Stimulated activated naive CD8-positive, alpha-beta T cell treated with anti-CD3 and anti-CD28 coated beads, Interleukin-15, amount 100 ng/mL, for 72 hours (primary cell): ENCODE measurements at places on chromosomes 2 and 18.

- DNase-seq, result no peak
Measured at GRCh38 chr2:70369082-70369481, 67.2 kb upstream of the FAM136A start.

- no peak for DNase-seq
Measured at GRCh38 chr2:39264733-39265132, 21.0 kb upstream of the CDKL4 start.

DNA sequence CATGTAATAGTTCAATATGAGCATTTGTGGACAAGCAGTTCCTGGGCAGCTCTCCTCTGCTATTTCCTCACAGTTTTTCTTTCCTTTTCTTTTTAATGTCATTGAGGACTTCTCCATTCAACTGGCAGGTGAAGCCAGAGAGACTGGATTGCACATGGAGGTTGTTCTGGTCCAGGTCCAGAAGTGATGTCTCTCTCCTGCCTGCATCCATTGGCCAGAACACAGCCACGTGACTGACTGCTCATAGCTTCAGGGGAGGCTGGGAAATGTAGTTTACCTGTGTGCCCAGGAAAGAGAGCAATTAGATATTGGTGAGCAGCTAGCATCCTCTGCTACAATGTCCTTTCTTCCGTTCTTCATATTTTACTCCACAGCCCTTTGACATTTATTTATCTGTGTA is 20.2 kb upstream of the ADAM23 start:
- no peak for DNase-seq

- no peak for DNase-seq
Measured at GRCh38 chr2:18118703-18119102, 240.2 kb downstream of the KCNS3 start.

DNA sequence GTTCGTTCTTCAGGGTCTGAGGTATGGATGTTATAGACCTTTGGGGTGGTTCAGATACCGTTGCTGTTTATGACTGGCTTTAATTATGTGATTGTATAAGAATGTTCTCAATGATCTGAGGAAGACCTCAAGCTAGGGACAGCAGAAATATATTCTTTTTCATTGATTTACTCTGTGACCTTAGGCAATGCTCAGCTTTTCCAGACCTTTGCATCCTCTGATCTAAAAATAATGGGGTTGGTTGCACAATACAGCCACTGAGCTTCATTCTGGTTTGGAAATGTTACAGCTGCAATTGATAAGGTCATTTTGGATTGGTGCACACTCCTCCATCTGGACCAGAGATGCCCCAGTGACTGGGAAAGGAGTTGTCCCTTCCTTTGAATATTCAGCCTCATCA is 17.2 kb upstream of the CABYR start:
- DNase-seq, result no peak

DNA sequence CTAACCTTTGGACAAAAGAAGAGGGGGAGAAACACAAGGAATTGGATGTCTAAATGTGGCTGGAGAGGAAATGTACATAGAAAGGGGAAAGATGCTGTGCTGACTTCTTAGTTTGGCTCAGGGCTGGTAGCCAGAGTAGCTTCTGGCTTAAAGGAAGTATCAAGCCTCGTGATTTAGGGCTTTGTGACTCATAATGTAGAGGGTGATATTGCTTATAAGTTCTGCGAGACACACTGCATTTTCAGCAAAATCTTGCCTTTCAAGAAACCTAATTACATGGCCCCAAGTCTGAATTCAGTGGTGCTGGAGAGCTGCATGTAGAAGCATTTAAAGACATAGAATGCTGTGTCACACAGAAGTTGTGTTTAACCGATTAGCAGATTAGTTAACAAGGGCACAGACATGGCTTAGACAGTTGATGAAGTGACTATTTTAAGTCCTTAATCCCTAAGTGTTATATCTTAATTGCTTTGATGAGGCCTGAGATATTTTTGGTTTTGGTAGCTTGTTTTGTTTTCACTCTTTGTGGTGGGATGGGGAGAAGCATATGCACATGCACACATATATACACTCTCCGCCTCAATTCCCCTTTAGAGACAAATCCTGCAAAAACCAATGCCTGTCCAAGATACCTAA is 66.4 kb downstream of the EPAS1 start:
- DNase-seq, result no peak

DNA sequence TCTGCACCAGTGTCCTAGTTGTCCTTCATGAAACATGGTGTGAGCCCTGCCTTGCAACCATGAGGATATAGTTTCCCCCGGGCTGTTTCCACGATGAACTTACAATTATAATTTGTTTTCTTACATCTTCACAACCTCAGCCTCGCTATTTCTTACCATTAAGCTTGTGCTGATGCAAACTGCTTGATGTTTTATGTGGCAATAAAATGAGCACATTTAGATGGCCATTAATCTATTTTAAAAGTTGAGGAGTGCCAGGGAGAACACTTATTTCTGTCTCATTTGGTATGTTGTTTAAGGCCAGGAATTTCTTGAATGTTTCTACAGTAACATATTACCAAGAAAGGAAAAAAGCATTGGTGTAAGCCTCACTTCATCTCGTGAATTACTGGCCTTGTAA is 214.5 kb upstream of the SLC8A1 start:
- no peak for DNase-seq

GRCh38 chr18:13556502-13556901 is 169.9 kb downstream of the FAM210A start:
- no peak for DNase-seq

DNA sequence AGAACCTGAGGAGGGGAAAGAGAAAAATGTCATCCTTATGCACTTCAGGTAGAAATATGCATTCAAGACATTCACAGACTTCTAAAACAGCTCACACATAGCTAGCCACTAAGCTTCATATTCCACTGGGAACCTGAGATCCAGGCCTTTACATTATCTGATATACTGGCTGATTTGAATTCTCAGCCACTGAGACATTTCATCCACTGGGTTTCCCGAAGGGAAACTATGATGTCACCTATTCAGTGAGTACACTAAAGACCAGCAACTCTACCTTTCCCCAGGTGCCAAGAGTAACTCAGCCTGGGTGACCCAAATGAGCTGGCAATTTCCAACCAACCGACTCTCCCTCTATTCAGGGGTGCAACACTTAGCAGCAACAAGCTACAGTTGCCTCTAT is 21.7 kb upstream of the SP100 start:
- no peak for DNase-seq

GRCh38 chr18:43719267-43719795 is 442.0 kb upstream of the SYT4 start:
- DNase-seq, result no peak

DNA sequence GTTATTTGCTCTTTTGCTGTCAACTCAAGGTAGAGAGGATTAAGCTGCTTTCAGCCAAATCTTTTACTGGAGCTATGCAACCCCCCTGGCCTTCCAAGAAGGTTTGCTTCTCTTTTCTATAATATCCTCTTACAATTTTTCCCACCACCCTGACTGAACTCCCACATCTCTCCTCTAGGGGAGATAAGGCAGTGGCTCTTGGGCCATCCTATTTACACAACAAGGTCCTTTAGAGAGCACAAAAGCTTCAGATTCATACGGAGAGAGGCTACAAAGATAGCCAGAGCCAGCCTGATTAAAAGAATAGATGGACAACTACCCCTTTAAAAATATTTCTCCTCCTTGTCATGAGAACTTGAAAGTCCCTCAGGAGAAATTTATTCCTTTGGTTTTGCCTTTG is 95.7 kb downstream of the TPGS2 start:
- DNase-seq, result no peak

DNA sequence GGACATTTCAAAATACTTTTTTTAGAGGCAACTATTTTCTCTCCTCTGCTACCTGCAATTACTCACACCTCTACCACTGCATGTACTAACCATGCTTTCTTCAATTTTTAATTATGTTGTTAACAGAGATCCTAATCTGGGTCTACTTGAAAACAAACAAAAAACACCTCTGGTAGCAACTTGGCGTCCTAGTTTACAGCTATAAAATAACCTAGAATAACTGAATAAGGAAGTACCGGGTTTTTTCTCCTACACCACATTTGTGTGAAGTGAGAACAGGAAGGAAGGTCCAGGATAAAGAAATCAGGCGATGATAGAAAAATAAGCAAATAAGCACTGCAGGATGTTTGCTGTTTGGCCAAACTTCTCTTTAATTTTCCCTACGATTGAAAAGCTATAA is 633.5 kb downstream of the LRP1B start:
- DNase-seq, result no peak

GRCh38 chr2:43754180-43754579 is 19.7 kb upstream of the DYNC2LI1 start:
- no peak for DNase-seq

- peak; percentile 65 for DNase-seq
Measured at GRCh38 chr2:240568678-240569522, 616 bp downstream of the RNPEPL1 start.
